ENCODE measurements at places on chromosomes 1 and 21. TPM values are rescaled to one million over a fixed set of nuclear protein-coding genes. Genes with fewer than 3 reads are reported as not detected.

Gene TARS2
- 27.0 TPM for total RNA-seq

Gene TFF2
- total RNA-seq: not detected

Gene HSPA6
- total RNA-seq: 6.5 TPM

Gene SYCP1
- total RNA-seq: not detected

Gene TMPRSS15
- total RNA-seq: not detected

Gene FAM131C
- 0.50 TPM for total RNA-seq

Gene LAMC2
- total RNA-seq: 2.3 TPM

Gene EFNA3
- total RNA-seq: 1.3 TPM

Gene FCAMR
- total RNA-seq: not detected

Gene CFHR4
- not detected for total RNA-seq

Gene ACTN2
- total RNA-seq: under 0.01 TPM

Gene DYRK3
- total RNA-seq: 31.7 TPM

Gene ILDR2
- under 0.01 TPM for total RNA-seq

Gene KIF21B
- under 0.01 TPM for total RNA-seq

Gene KRTAP12-2
- total RNA-seq: not detected

Gene GJC2
- 14.8 TPM for total RNA-seq

Gene PCBP3
- 1.9 TPM for total RNA-seq

Gene PTPN22
- 1.2 TPM for total RNA-seq

Gene SH2D5
- 4.2 TPM for total RNA-seq

Gene CLEC20A
- total RNA-seq: not detected

Gene TPTE
- not detected for total RNA-seq

Gene KCNE2
- total RNA-seq: not detected

Gene SLX9
- total RNA-seq: 12.6 TPM
